ENCODE measurements at places on chromosomes 5 and 9.

DNA sequence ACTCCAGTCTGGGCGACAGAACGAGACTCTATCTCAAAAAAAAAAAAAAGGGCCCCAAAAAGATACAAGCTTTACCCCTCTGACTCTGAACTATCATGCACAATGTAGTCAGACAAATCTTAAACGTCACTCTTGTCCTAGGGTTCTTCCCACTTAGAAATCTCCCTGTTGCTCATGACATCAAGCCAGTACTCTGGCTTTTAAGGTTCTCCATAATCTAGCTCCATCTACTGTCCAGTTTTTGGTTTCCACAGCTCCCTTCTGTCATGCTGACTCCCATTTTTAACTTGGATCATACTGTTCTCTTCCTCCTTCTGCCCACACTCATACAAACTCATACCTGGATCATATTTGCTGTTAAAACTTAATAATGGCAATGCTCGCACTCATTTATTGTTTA lies 156.7 kb upstream of the TLX3 start:
- DNase-seq = no peak

DNA sequence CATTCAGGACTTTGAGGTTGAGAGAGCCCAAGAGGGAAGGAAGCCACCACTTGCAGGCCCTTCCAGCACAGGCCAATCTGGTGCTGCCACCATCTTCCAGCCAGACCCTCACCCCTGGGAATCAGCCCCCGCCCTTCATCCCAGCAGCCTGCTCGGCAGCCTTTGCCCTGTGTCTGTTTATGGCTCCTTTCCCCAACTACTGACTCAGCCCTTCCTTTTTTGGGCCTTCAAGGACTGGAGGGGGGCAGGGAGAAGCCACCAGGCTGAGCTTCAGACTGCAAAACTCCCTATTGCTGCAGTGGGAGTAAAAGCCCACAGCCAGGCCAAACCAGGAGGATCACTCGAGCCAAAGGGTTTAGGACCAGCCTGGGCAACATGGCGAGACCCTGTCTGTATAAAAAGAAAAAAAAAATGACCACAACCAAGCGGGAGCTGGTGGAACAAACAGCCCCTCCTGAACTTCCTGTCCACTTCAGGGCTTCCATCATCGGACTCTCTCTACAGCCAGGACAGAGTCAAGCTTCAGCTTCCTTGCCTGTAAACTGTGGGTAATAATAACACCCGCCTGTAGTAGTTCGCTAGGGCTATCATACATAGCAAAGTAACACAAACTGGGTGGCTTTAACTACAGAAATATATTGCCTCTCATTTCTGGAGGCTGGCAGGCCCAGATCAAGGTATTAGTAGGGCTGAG lies 85.9 kb upstream of the IL17B start:
- no peak for DNase-seq

- no peak for DNase-seq
Measured at GRCh38 chr5:138950421-138951031, 75.4 kb upstream of the LRRTM2 start.

DNA sequence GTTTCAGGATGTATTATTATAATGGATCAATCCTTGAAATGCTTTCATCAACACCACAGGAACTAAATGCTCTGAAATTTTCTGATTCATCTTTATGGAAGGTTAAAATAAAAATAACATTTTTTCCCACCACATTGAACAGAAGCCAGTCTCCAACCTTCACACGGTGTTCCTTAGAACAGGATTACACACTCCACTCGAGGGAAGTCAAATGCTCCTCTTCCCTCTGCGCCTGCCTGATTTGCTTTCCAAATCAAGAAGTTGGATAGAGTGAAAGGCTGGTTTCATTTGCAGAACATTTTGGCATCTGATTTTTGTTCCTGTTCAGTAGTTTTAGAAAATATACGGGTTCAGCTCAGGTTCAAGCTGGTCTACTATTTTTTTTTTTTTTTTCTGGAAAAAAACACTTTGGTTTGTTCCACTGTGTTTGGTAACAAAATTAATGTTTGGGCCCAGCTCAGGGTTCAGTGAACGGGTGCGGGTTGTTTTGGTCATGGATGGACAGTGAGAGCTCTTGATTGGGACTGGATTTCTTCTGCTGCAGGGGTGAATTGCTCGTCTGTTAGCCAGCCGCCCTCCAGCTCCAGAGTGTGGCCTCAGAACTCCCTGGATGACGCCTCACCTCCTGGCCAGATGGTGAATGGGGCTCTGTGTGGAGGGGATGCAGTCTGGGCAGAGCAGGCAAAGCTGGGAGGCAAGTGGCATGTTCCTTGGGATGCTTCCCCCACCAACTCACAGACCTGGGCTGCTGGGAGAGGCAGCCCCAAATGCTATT lies 82.4 kb upstream of the STC2 start:
- no peak for DNase-seq

GRCh38 chr5:88819301-88819999 lies 63.5 kb downstream of the MEF2C start:
- DNase-seq = no peak

GRCh38 chr9:69472101-69472620 lies 147.1 kb downstream of the ENTREP1 start:
- no peak for DNase-seq

GRCh38 chr5:134411546-134412266 lies at the start of gene CDKN2AIPNL:
CDKN2AIPNL (minus strand) TSS chr5:134411881; CDS start chr5:134411854, 27 bp downstream.
- peak; percentile 81 for DNase-seq

DNA sequence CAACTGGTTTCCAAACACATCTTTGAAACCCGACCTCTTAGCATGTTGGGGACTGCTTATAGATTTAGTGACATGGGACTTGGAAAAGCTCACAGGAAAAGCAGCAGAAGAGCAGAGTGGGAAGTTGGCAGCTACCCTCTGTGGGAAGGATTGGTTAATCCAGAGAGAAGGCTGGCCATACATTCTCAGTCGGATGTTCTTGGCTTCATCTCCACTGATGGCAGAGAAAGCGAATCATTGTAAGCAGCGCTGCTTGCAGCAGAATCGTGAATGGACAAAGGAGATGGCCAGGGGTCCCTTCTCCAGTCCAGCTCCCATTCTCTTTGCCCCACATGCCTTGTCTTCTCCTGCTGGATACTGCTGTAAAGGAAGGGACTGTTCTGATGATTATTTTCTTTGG lies 62.7 kb downstream of the MEGF10 start:
- DNase-seq = no peak

GRCh38 chr5:162817364-162817763 lies 620.0 kb upstream of the CCNG1 start:
- DNase-seq = no peak

- no peak for DNase-seq
Measured at GRCh38 chr5:65927503-65928321, 1.3 kb downstream of the ERBIN start.

DNA sequence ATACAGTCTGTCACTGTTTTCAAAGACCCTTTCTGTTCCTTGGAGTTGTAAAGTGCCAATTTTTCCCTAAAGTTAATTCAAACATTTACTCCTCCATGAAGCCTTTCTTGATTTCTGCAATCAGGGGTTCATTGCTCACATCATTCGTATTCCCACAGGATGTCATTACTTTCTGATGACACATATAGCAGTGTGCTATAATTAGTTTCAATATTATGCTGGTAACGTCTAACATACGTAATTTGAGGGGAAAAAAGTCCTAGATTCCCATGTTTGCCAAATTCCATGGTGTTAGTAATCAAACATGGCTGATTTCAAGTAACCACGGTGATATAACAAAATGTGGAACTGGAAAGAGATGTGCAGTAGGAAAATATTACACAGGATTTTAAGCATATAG lies 468.2 kb upstream of the MEF2C start:
- no peak for DNase-seq

GRCh38 chr5:165574100-165574499 lies 2068.7 kb downstream of the MAT2B start:
- no peak for DNase-seq

- no peak for DNase-seq
Measured at GRCh38 chr5:118919016-118919415, 69.3 kb downstream of the DTWD2 start.

DNA sequence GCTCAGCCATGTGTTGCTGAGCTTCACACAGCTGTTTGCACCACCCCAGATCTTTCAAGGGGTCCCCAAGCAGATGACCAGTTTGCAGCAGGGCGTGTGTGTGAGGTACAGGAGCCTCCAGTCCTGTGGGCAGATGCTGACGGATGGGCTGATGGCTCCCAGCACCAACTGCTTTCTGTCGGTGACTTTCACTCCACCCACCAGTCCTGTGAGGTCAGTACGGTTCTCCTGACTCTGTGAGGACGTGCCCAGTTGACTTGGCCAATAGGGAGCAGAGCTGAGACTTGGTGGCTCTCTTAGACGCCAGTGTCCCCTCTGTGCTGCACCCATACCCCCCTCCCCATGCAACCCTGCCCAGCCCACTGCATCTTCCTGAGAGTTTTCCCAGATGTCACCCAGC lies 19.7 kb downstream of the COL5A1 start:
- DNase-seq = no peak

DNA sequence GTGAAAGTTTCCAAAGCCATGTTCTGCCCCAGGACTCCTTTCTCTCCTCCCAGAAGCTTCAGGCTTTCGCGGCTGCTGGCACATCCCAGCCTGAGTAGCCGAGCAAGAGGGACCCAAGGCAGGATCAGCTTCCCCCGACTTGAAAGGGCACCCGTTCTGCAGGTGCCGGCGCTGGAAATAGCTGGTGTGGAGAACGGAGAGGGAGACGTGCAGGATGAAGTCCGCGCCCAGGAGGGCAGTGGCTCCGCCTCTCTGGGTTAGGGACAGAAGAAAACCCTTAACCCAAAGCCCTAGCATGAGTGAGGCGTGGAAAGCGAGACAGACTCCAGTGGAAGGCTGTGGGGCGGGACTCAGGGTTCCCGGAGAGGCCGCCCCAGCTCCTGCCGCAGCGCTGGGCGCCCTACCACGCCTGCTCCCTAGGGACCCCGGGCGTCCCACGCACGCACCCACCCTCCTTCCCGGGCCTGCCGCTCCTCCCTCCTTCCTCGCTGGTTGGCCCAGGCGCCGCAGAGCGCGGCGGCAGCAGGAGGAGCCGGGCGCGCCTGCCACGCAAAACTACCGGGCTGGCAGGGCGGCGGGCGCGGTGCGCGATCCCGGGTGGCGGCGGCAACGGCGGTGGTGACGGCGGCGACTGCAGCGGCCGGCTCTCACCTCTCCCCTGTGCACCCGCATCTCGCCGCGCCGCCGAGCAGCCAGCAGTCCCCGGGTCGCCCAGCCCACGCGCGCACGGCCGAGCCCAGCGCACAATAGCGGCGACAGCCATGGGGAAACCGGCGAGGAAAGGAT lies at the start of gene SLC1A1:
Gene SLC1A1 (plus strand): TSS at position 550 of the 786 bp plus-strand sequence. CDS start 212 bp downstream, at position 762.
- no peak for DNase-seq

GRCh38 chr5:68460147-68460798 lies 244.7 kb downstream of the PIK3R1 start:
- DNase-seq = no peak
